NCI-H2107 (cell line): ENCODE measurements at places on chromosomes 11 and 22.

GRCh38 chr11:38046571-38047135, 1448.6 kb upstream of the RAG2 start:
- DNase-seq: no peak

DNA sequence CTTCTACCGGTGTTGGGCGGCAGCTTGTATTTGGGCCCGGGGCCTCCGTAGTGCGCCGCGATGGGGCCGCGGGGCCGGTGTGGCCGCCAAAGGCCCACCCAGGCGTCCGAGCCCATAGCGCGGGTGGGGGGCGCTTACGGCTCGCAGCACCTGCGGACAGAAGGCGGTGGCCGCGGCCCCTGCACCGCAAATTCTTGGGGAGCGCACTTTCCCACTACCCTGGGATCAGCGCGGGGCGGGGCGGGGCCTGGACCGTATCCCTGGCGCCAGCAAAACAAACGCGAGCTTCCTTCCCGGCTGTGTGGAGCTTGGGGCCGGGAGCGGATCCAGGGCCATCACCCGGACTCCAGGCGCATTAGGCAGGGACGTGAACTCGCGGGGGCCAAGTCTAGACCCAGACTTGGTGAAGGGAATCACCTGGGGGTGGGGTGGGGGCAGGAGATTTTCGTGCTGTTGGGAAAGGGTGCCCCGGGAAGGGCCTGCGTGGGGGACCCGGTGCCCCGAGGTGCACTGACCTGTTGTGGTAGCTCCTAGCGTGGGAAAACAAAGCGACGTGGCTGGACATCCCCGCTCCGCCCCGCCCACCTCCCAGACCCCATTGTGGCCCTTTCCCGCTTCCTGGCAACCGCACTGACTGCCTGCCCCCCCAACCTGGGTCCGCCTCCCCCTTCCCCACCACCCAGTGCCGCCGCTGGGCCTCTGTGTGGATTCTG, 2.3 kb upstream of the TYMP start:
- no peak for DNase-seq

- no peak for DNase-seq
Observed at GRCh38 chr11:117002639-117003299, 95.5 kb downstream of the SIK3 start.

GRCh38 chr11:64248578-64248977, 1.8 kb upstream of the PPP1R14B start:
- no peak for DNase-seq

- no peak for DNase-seq
Observed at GRCh38 chr11:132022285-132022684, 651.9 kb downstream of the NTM start.

GRCh38 chr11:27281276-27281675, 81.7 kb downstream of the CCDC34 start:
- DNase-seq: no peak

GRCh38 chr11:35103366-35104208, 35.4 kb upstream of the CD44 start:
- DNase-seq: no peak

GRCh38 chr22:48227341-48228018, 1465.0 kb downstream of the TBC1D22A start:
- no peak for DNase-seq

DNA sequence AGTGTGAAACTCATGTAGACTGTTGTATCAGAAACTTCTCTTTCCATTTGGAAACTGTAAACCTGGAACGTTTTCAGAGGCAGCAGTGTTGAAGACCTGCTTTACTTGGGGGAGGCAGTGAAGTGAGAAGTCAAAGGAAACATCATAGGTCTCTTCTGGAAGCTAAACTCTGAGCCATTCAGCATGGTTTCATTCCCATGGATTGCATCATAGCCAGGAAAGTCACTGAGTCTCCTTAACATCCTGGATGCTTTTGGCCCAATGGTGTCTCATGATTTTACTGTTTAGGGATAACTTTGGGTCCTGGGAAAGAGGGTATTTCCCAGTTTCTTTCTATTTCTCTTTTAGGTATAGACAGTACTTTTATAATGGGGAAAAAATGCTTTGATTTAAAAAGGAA, 153.2 kb upstream of the E2F8 start:
- DNase-seq: no peak
